ENCODE measurements at places on chromosomes 4 and X.

- no peak for DNase-seq
Measured at GRCh38 chr4:82381661-82382296, 8.0 kb upstream of the HNRNPD start.

- no peak for DNase-seq
Measured at GRCh38 chrX:19747652-19748610, 139.5 kb downstream of the SH3KBP1 start.

DNA sequence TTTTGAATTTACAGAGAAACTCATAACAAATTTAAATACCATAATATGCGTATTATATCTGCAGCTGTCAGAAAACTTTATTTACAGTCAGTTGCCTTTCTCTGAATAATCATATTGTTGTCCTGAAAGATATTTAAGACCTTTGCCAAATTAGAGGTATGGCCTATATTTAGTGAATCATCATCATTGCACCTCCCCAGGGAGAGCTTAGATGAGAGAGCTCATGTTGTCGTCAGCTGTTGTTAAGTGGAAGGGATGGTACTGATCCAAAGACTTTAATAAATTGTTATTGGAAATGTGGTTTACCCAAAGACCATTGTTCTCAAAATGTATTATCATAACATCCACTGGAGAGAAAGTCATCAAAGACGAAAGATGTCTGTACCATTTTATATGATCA, 128.6 kb downstream of the HTR2C start:
- peak; percentile 0 for DNase-seq

DNA sequence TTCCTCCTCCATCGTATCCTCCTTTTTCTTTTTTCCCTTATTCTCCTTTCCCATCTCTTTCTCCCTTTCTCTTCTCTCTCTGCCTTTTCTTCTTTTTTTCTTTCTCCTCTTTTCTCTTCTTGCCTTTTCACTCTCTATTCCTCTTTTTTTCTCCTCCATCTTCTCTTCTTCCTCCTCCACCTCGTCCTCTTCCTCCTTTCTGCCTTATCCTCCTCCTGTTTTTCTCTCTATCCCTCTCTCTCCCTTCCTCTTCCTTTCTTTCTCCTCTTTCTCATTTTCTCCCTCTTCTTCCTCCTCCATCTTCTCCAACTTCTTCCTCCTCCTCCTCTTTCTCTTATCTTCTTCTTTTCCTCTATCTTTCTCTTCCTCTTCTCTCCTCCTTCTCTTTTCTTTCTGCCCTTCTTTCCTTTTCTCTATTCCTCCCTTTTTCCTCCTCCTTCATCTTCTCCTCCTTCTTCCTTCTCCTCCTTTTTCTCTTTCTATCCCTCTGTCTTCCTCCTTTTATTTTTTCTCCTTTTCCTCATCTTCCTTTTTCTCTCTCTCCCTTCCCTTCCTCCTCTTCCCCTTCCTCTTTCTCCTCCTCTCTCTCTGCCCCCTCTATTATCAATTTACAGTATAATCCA, 269.1 kb downstream of the DHRSX start:
- DNase-seq: no peak

DNA sequence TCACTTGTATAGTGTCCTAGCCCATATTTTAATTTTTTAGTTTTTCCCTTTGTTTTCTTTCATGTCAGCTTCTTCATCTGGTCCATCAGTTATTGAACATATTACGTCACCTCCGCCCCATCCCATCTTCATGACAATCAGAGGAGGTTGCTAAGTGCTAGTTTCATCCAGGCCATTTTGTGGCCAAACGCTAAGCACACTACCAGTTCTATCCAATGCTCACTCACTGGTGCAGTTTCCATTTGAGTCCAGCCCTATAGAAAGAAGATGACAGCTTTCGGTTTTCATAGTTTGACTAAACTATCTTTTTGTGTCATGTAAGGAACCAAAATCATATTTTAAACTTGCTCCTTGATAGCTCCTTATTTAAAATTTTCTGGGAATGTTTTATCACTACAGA, 304.2 kb downstream of the TENM3 start:
- DNase-seq: no peak

All from fibroblast of skin of abdomen (primary cell).